ENCODE measurements at places on chromosomes 6 and 20.

DNA sequence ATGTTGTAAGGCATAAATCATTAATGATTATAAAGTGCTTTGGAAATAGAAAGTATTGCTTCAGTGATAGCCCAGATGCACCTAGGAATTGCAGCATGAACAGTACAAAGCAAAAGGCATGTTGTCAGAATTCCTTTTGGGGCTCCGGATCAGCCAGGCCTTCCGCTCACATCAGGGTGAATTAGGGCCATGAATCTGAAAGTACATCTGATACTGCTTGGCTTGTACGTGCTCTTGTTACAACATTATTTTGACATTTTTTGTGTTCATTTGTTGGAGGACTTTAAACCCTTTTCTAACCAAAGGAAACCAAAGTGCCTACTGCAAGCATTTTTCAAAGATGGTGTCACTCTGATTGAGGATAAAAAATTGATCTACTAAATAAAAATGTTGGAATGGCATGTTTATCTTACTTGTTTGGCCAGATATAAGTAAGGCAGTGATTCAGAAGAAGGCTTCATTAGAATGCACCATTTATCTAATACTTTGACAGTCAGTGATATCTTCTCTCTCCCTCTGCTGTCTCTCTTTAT is 1005.6 kb upstream of the FLRT3 start:
- no peak for DNase-seq

DNA sequence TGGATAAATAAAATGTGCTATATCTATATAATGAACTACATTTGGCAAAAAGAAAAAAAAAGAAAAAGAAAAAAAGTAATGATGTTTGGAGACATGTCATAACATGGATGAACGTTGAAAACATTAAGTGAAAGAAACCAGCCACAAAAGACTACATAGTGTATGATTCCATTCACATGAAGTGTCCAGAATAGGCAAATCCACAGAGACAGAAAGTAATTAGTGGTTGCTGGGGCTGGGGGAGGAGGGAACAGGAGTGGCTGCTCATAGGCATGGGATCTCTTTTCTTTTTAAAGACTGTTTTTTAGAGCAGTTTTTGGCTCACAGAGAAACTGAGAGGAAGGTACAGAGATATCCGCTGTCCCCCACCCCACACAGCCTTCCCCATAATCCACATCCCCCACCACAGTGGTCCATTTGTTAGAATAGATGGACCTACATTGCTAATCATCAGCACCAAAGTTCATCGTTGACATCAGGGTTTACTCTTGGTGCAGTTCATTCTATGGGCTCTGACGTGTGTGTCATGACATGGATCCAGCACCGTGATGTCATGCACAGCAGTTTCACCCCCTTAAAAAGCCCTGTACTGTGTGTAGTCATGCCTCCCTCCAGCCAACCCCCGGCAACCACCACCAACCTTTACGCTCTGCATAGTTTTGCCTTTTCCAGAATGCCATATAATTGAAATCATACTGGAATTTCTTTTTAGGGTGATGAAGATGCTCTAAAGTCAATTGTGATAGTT is 240.9 kb upstream of the RREB1 start:
- no peak for DNase-seq

DNA sequence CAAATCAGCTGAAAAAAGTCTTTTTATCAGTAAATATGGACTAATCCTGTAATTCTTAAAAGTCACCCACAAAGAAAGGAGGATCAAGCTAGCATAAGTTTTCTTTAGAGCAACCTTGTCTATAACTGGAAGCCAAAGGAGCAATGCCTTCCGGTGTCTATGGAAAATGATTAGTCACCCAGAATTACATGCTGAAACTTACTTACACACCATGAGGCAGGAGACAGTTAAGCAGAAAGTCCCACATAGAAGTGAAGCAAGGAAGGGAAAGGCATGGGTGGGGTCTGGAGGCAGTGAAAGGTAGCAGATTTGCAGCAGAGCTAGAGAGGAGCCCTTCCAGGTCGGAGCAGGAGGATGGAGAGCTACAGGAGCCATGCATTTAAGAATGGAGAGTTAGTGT is 153.7 kb upstream of the RIPOR2 start:
- DNase-seq, result no peak

GRCh38 chr6:112441607-112442006 is 94.5 kb downstream of the RFPL4B start:
- no peak for DNase-seq

- DNase-seq, result no peak
Observed at GRCh38 chr6:138570725-138571029, 71.4 kb upstream of the NHSL1 start.

DNA sequence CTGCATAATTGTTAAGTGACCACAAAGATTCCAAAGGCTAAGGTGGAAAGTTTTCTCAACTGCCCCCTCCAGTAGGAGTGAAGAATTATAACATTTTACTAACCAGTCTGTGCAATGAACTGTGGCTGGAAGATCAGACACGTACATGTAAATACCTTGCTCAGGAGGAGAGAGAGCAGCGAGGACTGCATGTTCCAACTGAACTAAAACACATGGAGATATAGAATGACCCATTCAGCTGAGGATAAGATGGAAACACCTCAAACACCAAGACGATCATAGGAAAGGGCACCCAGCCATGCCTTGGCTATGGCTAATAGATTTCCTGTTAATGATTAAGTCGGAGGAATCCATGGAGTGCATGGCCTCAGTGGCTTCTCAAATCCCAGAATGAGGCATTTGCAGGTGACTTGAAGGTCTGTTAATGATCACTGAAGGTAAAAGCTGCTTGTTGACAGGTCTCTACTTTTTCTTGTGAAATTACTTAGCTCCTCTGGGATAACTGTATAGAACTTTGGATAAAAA is 875.6 kb downstream of the TFAP2A start:
- no peak for DNase-seq

- DNase-seq, result no peak
Observed at GRCh38 chr20:49948809-49949507, 12.8 kb downstream of the RNF114 start.

- no peak for DNase-seq
Observed at GRCh38 chr6:53543359-53544216, 1.3 kb downstream of the GCLC start.

- DNase-seq, result no peak
Observed at GRCh38 chr6:143772116-143773086, 70.7 kb upstream of the LTV1 start.

GRCh38 chr20:50510706-50511542 is 741 bp downstream of the PTPN1 start:
- DNase-seq, result peak; percentile 32

DNA sequence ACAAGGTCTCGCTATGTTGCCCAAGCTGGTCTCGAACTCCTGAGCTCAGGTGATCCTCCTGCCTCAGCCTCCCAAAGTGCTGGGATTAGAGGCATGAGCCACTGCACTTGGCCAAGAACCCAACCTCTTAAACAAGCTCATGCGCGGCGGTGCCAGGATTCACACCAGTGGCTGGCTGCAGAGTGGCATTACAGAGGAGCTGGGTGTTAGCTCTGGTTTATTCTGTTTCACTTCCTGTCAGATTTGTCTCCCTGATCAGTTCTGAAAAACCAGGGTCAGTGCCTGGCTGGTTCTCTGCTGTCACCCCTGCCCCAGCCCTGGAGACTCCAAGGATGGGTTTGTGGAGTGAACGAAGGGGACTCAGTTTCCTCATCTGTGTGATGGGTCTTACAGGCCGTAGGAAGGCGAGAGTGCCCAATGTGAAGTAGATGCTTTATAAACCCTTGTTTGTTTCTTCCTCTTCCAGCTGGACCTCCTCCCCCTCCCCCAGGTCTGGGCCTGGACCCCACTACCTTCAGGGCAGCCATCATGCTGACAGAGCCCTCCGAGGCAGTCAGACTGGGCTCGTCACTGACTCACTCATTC is 63.4 kb downstream of the UBE2V1 start:
- no peak for DNase-seq

DNA sequence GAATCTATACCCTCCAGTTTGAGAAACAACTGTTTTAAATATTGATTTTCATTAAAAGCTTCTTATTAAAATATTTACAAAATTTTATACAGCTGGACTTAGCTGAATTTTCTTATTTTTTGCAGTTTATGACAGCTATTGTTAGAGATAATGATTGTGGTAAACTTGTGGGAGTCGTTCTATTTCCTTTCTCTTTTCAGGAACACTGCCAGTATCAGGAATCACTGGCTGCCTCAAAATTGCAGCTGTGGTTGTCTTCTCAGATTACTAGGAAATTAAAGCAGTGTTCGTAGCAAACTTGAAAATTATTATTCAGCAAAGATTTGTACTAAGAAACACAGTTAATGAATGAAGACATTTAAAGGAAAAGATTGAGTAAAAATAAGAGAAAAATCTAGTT is 311.0 kb downstream of the CENPW start:
- DNase-seq, result no peak

- peak; percentile 53 for DNase-seq
Observed at GRCh38 chr6:134373282-134373922, 55.5 kb upstream of the SGK1 start.
